ENCODE measurements at places on chromosomes 5 and 9. TPM values are rescaled to one million over a fixed set of nuclear protein-coding genes. Genes with fewer than 3 reads are reported as not detected.

The RNF130 gene
- 10.7 TPM for total RNA-seq

The PSIP1 gene
- 160 TPM for total RNA-seq

GRCh38 chr5:177314376-177315342 lies 3.0 kb upstream of the MXD3 start:
- peaks cover 14% of the 10 kb centered on the region for H3K36me3 ChIP-seq
- no peaks in the 10 kb centered on the region for H3K27me3 ChIP-seq
- peaks cover 31% of the 10 kb centered on the region for H3K4me1 ChIP-seq
- no peak overlapping the region for H3K4me3 ChIP-seq
- no peak for DNase-seq
- H3K27ac ChIP-seq = no peak overlapping the region

DNA sequence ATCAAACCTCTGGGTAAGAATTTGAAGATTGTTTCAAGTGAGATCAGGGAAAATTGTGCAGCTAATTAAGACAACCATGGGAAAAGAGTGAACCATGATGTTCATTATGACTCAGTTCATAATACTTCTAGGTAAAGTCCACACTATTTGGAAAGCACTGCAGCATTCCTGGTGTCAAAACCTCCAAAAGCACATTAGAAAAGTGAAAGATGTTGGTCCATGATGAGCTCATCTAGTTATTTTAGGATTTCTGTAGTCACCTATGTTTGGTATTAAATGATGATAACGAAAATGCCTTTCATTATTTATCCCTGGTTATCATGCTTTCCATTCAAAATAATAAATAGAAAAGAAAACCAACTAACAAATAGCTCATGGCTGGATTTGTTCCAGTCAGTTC lies 49.1 kb downstream of the PTCD2 start:
- no peak overlapping the region for H3K4me3 ChIP-seq
- no peaks in the 10 kb centered on the region for H3K27me3 ChIP-seq
- peaks cover 4% of the 10 kb centered on the region for H3K4me1 ChIP-seq
- H3K27ac ChIP-seq = no peak overlapping the region
- H3K36me3 ChIP-seq = peaks cover 1% of the 10 kb centered on the region

GRCh38 chr5:179876610-179876952 lies 18.0 kb upstream of the MRNIP start:
- no peak overlapping the region for H3K27ac ChIP-seq
- H3K27me3 ChIP-seq = no peaks in the 10 kb centered on the region
- peaks cover 13% of the 10 kb centered on the region for H3K36me3 ChIP-seq
- DNase-seq = no peak
- no peak overlapping the region for H3K4me3 ChIP-seq

GRCh38 chr5:133232011-133232410 lies 180.2 kb downstream of the HSPA4 start:
- H3K4me1 ChIP-seq = no peaks in the 10 kb centered on the region
- no peak for DNase-seq
- H3K27me3 ChIP-seq = peaks cover 7% of the 10 kb centered on the region

DNA sequence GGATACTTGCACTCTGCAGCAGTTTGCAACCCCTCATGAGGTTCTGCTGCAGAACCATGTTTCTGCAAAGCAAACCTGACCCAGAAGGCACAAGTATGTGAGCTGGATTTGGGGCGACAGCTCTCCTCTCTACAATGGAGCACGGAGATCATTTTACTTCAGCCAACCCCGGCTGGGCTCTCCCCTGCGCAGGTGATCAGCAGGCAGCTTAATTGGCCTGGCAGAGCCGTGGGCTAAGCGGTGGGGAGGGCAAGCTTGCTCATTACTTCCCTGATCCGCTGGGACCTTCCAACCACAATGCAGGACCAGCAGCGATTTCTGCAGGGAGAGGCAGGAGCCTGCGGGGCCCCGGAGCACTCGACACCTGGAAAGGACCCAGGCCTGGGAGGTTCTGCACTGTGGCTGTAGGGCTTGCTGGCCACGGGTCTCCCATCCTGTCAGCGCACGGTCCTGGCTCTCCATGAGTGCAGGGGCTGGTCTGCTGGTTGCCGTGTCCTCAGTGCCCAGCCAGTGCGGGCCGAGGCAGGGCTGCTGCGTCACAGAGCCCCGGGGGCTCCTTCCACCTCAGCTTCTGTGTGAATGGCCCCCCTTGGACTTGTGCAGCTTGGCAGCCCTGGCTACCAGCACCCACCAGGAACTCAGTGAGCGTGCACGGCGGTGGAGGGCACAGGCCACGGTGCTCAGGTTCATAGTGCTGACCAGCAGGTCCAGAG lies 51.8 kb upstream of the RAPGEF1 start:
- H3K4me3 ChIP-seq = no peak overlapping the region
- H3K36me3 ChIP-seq = no peaks in the 10 kb centered on the region
- no peak for DNase-seq
- peaks cover 4% of the 10 kb centered on the region for H3K27me3 ChIP-seq

The ARHGEF39 gene
- 13.1 TPM for total RNA-seq
